NCI-H187 (cell line): ENCODE measurements at places on chromosomes 5 and 9.
A peak's percentile ranks its signal among the peaks of the same experiment; 100 is the strongest.

DNA sequence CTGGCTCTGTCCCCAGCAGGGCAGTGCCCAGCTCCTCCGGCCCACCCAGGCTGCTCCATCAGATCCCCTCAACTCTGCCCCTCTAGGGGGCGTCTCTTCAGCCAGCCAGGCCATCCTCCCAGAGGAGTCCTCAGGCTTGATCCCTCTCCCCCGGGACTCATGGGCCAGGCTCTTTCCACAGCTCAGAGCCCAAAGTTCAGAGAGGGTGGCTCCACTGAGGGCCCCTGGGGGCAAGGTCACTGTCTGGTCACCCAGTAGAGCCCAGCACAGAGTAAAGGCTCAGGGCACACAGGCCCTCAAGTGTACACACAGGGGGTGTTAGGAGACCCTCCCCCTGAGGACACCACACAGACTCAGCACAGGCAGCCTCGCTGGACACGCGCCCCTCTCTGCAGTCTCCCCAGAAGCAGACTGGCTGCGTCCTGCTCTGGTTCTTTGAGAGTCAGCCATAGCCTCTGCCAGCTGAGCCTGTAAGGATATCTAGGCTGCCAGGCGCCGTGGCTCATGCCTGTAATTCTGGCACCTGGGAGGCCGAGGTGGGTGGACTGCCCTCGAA is 64.8 kb downstream of the PAX5 start:
- no peak for DNase-seq

DNA sequence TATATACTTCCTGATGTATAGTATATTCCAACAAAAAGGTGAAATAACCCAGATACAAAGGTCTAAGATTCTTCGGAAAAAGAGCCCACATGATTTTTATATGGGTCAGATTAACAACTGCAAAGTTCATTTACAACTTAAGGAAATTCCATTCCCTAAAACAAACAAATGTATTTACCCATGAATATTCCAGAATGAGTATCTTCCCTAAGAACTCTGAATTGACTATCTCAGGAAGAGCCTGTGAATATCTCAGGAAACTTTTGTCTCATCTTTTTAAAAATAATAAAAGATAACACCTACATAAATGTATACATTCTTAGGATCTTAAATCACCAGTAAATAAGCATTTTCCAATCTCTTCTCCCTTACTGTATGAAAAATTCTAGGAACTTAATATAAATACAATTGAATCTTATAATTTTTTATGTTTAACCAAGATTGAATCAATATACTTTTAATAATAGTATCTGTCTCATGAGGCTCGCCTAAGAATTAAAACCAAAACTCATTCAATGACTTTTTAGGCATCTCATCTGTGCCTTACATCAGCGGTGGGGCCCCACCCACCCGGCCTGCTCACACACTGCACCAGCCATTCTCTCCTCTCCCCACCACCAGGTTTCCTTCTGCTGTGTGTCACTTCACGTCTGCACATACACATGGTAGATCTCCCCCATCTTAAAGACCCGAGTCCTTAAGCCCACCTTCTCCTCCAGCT is 78.1 kb downstream of the RAPGEF1 start:
- DNase-seq: no peak

DNA sequence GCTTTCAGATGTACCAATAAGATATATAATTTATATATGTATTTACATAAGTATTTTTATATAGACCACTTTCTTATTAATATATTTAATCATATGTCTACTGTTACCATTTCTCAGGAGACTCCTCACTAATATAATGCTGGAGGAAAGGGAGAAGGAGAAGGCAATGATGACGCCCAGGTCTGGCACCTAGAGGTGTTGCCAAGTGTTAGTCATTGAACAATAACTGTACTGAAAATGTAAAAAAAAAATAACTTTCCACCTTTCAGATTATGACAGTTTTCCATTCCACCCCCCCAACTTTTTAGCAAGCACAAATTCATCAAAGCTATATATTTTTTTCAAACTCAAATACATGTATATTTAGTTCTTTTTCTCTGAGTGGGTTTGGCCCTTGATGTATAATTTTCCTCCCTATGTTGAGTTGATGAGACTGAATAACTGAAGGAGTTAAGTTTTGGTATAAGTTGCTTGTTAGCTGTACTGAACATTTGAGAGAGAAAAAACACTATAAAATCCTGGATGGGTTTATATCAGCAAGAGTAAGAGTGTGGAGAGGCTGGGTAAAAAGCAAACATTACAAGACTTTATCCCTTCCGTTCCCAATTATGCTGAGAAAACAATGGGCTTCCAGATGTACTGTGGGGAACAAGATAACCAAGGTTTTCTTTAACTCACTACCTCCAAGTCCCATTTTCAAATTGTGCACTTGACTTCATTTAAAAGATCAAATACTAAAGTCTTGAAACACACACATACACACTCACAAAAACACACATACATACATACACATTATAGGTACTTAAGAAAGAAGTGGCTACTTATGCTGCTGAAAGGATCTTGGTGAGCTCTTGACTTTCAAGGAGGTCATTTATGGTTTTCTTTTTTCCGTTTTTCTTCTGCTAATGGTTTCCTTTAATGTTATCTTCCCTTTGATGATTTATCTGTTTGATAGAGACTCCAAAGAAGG is 142.8 kb upstream of the IFNE start:
- DNase-seq: peak; percentile 27

- no peak for DNase-seq
These were observed 30.1 kb upstream of the CXCL14 start for GRCh38 chr5:135608761-135609443.

- DNase-seq: no peak
These were observed 49.6 kb upstream of the CTXN3 start for GRCh38 chr5:127599320-127599719.

DNA sequence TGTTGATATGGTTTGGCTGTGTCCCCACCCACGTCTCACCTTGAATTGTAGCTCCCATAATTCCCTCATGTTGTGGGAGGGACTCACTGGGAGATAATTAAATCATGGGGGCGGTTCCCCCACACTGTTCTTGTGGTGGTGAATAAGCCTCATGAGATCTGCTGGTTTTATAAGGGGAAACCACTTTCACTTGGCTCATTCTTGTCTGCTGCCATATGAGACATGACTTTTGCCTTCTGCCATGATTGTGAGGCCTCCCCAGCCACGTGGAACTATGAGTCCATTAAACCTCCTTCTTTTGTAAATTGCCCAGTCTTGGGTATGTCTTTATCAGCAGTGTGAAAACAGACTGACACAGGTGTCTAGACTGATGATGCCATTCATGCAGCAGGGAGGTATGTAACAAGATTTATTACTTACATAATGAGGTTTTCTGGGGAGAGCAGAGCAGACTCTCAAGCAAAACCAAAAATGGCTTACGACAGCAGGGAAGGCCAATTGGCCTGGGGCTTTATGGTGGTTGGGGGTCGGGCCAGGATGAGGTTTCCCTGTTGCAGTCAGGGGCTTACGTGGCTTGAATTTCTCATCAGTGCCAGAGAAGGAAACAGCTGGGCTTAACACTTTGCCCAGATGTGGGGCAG is 9.5 kb upstream of the COMMD10 start:
- DNase-seq: no peak

- no peak for DNase-seq
These were observed 157.1 kb downstream of the ZNF462 start for GRCh38 chr9:107020040-107020530.

- DNase-seq: no peak
These were observed 61.3 kb downstream of the MAT2B start for GRCh38 chr5:163566678-163567077.

GRCh38 chr5:58648846-58649245 is 66.0 kb downstream of the RAB3C start:
- no peak for DNase-seq

GRCh38 chr5:14492331-14492964 is 89.1 kb upstream of the OTULINL start:
- no peak for DNase-seq

DNA sequence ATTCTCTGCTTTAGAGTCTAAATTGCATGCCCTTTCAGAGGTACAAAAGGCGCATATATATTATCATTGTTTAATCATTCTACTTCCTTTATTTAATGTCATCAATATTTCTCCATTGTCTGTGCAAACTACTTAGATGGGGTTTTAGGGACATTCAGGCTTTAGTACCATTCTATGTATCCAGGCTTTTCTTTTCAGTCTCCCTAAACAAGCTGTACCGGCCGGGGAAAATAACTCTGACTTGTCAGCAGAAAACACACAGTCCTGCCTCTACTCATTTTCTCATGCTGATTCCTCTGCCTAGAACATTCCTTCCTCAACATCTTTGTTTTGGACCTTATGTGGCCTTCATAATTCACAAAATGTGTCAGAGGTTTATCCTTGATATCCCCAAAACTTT is 392.1 kb upstream of the DAB2 start:
- DNase-seq: no peak

- DNase-seq: peak; percentile 50
These were observed 1.7 kb downstream of the PPARGC1B start for GRCh38 chr5:149731617-149732323.

- DNase-seq: no peak
These were observed 431.0 kb upstream of the MEF2C start for GRCh38 chr5:89313804-89314588.

DNA sequence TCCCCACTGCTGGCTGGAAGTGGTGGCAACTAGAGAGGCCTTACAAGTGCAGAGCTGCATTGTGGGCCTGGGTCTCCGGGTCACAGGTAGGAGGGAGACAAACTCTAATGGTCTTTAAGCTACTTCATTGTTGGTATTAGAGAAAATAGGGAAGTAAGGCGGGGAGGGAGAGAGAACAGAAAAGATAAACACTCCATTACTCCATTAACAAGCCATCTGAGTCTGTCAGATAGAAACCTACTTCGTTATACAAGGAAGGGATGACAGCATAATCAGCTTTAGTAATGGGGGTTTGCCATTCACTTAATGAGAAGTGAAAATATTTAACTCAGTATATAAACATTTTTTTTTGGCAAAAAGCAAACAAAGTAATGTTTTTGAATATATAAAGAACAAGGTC is 107.4 kb downstream of the TLE1 start:
- DNase-seq: no peak

DNA sequence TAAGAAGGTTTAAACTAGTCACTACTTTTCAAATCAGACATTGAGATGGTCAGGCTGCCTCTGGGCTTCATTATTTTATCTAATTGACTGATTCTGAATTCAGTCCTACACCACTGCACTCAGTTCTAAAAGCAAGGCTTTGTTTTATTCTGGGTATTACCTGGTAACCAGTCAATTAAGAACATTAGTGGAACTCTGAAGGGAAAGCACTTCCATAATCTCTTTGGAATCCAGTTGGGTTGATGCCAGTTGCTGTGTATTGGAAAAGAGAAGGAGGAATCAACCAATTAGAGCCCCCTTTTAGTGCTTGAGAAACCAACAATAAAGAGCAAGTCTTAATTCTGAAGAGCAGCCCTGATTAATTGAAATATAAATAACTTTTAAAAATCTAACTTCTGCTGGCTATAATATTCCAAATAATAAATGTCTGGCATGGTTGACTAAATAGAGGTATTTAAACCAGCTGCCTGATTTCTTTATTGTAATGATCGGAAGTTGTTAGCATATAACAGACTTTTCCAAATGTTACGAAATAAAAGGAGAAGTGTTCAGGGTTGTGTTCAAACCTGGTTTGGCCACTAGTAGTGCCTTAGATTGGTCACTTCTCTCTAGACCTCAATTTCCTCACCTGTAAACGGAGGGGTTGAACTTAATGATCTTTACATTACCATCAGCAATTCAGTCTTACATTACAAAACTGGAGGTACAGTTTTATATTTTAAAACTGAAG is 32.0 kb downstream of the CPEB4 start:
- no peak for DNase-seq

DNA sequence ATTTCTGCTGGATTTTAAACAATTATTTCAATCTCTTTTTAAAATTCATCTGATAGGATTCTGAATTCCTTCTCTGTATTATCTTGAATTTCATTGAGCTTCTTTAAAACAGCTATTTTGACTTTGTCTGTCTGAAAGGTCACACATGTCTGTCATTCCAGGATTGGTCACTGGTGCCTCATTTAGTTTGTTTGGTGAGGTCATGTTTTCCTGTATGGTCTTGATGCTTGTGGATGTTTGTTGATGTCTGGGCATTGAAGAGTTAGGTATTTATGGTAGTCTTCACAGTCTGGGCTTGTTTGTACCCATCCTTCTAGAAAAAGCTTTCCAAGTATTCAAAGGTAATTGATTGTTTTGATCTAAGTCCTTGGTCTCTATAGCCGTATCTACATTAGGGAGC is 39.1 kb downstream of the DENND4C start:
- no peak for DNase-seq

DNA sequence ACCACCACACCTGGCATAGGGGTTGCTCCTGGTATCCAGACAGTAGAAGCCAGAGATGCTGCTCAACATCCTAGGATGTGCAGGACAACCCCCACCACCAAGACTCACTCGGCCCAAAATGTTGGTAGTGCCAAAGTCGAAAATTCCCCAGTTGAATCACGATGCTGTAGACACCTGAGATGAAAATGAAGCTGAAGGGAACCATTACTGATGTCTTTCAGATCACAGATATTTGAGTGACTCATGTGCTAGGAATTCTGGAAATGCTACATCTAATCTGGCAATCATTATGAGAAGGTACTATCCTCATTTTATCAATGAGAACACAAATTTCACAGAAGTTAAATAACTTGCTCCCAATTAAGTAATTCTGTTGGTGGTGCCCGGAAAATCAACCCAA is 21.0 kb upstream of the UBE2QL1 start:
- DNase-seq: no peak

GRCh38 chr9:112925058-112925641 is 34.5 kb upstream of the SLC46A2 start:
- no peak for DNase-seq

- no peak for DNase-seq
These were observed 22.0 kb downstream of the ADAMTS2 start for GRCh38 chr5:179323026-179323870.

DNA sequence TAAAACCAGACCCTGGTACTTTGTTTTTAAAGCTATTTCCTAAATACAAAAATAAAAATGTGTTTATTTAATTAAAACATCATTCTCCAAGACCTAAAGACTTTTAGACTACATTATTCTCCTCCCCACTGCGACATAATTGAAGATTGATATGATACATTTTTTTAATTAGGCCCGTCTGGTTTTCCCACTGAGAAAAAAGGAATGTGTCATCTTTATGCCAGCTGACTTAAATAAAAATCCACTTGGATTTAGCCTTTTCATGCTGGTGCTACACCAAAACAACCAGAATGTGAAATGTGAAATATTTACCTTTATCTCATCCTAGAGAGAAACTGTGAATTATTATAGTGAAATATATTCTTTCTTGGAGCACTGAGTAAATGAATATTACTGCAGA is 155.5 kb upstream of the PPP1R2B start:
- DNase-seq: no peak

- no peak for DNase-seq
These were observed 1.5 kb upstream of the RETREG1 start for GRCh38 chr5:16618138-16618897.

DNA sequence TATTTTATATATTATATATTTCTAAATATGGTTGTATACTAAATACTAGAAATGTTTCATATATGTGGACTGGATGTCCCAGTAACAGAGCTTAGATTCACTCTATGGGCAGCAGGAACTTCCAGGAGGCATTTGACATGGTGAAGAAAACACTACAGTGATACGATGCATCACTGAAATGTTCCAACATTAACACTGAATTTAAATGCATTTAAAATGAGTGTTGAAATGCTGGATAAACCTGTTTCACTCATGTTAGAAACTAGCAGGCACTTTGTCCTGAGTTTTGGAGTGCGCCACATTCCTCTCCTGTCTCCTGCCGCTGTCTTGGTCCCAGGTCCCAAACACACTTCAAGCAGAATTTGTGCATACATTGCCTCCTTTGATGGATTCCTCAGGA is 237.8 kb upstream of the NFIL3 start:
- no peak for DNase-seq

- DNase-seq: no peak
These were observed 29.1 kb downstream of the TRIO start for GRCh38 chr5:14172149-14172795.

GRCh38 chr5:83724001-83724400 is 3.3 kb upstream of the HAPLN1 start:
- DNase-seq: no peak
